ENCODE measurements at places on chromosomes 4 and X.
A peak's percentile ranks its signal among the peaks of the same experiment; 100 is the strongest.

GRCh38 chr4:54913751-54914526, 211.5 kb downstream of the KDR start:
- H3K4me3 ChIP-seq: no peak overlapping the region
- H3K27me3 ChIP-seq: no peaks in the 10 kb centered on the region
- peaks cover 13% of the 10 kb centered on the region for H3K4me1 ChIP-seq
- DNase-seq: no peak
- peak overlapping the region; percentile 20 for H3K27ac ChIP-seq
- H3K36me3 ChIP-seq: no peaks in the 10 kb centered on the region

- H3K27me3 ChIP-seq: no peaks in the 10 kb centered on the region
- H3K4me1 ChIP-seq: no peaks in the 10 kb centered on the region
Measured at GRCh38 chr4:112411781-112412550, 104.0 kb downstream of the NEUROG2 start.

- DNase-seq: no peak
- no peaks in the 10 kb centered on the region for H3K36me3 ChIP-seq
- no peaks in the 10 kb centered on the region for H3K27me3 ChIP-seq
- no peak overlapping the region for H3K27ac ChIP-seq
Measured at GRCh38 chrX:104137496-104137895, 19.3 kb downstream of the SLC25A53 start.

DNA sequence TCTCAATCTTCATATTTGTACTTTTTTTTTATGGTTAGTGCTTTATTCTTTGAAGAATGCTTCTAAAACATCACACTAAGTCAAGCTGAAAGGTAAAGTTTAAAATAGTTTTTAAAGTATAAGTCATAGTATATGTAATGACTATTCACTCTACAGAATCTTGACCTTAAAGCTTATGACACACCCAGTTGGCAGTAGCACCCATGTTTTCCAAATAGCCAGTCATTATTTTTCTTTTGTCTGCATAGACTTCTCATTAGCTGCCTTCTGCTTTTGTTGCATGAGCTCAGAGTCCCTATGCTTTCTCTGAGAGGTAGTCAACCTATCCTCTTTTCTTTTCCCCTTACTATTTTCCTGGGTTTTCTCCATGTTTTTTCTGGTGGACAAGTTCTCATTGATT, 231.5 kb downstream of the PCDH18 start:
- no peaks in the 10 kb centered on the region for H3K36me3 ChIP-seq
- no peaks in the 10 kb centered on the region for H3K27me3 ChIP-seq
- DNase-seq: no peak
- no peaks in the 10 kb centered on the region for H3K4me1 ChIP-seq

DNA sequence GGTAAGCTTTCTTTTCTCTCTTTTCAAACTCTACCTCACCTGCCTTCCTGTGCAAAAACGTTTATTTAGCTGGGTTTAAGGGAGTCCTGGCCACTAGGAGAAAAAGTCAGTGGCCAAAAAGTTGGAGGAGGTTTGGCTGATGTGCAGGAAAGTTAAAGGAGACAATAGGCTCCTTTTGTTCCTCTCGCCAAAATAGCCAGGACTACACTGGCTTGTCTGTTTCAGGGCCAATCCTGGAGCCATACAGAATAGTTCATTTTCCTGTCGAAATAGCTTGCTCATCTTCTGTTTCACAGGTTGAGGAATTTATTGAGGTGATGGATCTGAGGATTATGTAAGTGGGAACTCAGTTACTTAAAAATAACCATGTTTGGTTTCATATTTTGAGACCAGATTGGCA, 423 bp downstream of the HEPH start:
- H3K36me3 ChIP-seq: no peaks in the 10 kb centered on the region
- DNase-seq: no peak
- no peaks in the 10 kb centered on the region for H3K4me1 ChIP-seq
- H3K27me3 ChIP-seq: no peaks in the 10 kb centered on the region
- peak overlapping the region; percentile 35 for H3K27ac ChIP-seq

GRCh38 chr4:41887277-41887676, 48.0 kb upstream of the TMEM33 start:
- H3K36me3 ChIP-seq: no peaks in the 10 kb centered on the region
- H3K27ac ChIP-seq: no peak overlapping the region
- no peak for DNase-seq

- H3K27ac ChIP-seq: peak overlapping the region; percentile 36
- H3K36me3 ChIP-seq: no peaks in the 10 kb centered on the region
- DNase-seq: no peak
- H3K4me1 ChIP-seq: peaks cover 14% of the 10 kb centered on the region
- no peaks in the 10 kb centered on the region for H3K27me3 ChIP-seq
Measured at GRCh38 chrX:19799319-19800182, 87.8 kb downstream of the SH3KBP1 start.

- DNase-seq: no peak
- H3K27me3 ChIP-seq: no peaks in the 10 kb centered on the region
- peaks cover 5% of the 10 kb centered on the region for H3K4me1 ChIP-seq
- H3K27ac ChIP-seq: no peak overlapping the region
- H3K36me3 ChIP-seq: no peaks in the 10 kb centered on the region
Measured at GRCh38 chr4:141541851-141542250, 94.5 kb upstream of the IL15 start.

- H3K36me3 ChIP-seq: no peaks in the 10 kb centered on the region
- H3K4me1 ChIP-seq: no peaks in the 10 kb centered on the region
- no peak for DNase-seq
- H3K27ac ChIP-seq: no peak overlapping the region
- H3K27me3 ChIP-seq: no peaks in the 10 kb centered on the region
- no peak overlapping the region for H3K4me3 ChIP-seq
Measured at GRCh38 chr4:10535912-10536311, 78.7 kb upstream of the ZNF518B start.

- no peak for DNase-seq
- no peak overlapping the region for H3K4me3 ChIP-seq
- no peaks in the 10 kb centered on the region for H3K27me3 ChIP-seq
- H3K27ac ChIP-seq: no peak overlapping the region
- H3K36me3 ChIP-seq: no peaks in the 10 kb centered on the region
Measured at GRCh38 chr4:11693693-11694092, 265.0 kb upstream of the HS3ST1 start.

DNA sequence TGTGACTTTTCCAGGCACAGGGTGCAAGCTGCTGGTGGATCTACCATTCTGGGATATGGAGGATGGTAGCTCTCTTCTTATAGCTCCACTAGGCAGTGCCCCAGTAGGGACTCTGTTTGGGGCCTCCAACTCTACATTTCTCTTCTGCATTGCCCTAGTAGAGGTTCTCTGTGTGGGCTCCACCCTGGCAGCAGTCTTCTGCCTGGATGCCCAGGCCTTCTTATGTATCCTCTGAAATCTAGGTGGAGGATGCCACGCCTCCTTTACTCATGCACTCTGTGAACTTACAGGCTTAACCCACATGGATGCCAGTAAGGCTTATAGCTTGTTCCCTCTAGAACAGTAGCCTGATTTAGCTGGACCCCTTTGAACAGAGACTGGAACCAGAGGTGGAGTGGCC, 20.9 kb upstream of the EREG start:
- DNase-seq: no peak
- H3K4me3 ChIP-seq: no peak overlapping the region
- no peaks in the 10 kb centered on the region for H3K36me3 ChIP-seq
- no peaks in the 10 kb centered on the region for H3K4me1 ChIP-seq

DNA sequence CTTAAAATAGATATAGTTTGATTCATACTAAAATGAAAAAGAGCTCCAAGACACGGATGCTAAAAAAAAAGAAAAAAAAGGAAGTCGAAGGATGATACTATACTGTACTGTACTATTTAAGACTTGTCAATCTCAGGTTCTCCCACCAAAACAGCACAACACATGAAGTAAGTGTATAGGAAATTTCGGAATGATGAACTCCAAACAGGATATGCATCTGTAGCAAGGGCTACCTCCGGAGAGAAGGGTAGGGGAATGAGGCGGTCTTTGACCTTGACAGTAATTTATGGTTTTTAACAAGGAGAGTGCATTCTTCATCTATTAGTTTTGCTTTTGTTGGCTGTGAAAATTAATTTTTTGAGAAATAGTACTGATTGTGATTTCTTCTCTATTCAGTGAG, 541 bp upstream of the FIP1L1 start:
- no peaks in the 10 kb centered on the region for H3K27me3 ChIP-seq
- no peak for DNase-seq
- H3K36me3 ChIP-seq: no peaks in the 10 kb centered on the region

DNA sequence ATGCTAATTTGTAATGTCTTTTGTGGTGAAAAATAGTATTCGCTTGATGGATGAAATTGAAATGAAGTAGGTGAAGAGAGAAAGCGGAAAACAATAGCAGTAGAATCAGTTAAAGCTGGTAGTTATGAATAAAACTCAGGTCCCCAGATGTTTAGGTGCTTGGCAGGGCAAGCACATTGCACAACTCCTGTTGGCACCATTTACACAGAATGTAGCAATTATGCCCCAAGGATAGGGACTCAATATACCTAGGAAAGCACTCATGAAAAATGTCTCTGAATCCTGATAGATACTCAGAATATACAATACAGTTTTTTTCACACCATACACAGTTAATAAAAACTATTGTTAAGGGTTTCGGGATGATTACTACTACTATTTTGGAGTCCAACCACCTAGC, 26.5 kb upstream of the GRIA3 start:
- no peak overlapping the region for H3K27ac ChIP-seq

DNA sequence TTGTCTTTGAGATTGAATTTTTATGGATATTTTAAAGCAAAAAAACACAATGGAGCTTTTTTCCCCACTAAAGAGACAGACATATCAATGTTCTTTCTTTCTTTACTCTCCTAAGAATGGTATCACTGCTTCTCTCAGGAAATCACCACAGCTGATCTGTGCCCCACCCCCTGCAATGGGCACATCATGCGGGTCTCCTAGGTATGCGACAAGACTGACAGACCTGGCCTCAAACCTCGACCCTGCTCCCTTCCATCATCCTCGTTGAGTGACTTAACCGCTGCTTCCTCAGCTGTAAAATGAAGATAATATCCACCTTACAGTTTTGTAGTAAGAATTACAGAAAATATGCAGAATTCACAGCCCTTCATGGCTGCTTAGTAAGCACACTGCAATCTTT, 58.3 kb downstream of the LEF1 start:
- no peaks in the 10 kb centered on the region for H3K36me3 ChIP-seq
- H3K4me3 ChIP-seq: no peak overlapping the region
- no peaks in the 10 kb centered on the region for H3K4me1 ChIP-seq
- H3K27ac ChIP-seq: no peak overlapping the region
- DNase-seq: no peak

DNA sequence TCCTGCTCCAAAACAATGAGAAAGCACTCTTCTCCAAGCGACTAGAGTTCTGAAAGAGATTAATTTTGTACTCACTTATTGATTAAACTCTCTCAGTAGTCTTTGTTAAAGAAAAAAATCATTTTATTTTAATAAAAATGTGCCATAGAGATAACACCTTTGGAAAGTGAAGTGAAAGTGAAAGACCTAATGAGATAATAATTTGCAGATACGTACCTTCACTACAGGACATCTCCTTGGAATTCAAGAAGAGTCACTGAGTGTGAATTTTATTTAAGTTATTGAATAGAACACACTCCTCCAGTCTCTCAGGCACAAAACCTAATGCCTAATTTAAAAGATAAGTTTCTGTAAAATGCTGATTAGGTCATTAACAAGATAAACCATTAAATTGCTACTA, 1070.6 kb upstream of the GRID2 start:
- no peak overlapping the region for H3K27ac ChIP-seq
- H3K27me3 ChIP-seq: no peaks in the 10 kb centered on the region
- no peaks in the 10 kb centered on the region for H3K4me1 ChIP-seq
- H3K4me3 ChIP-seq: no peak overlapping the region

- DNase-seq: no peak
- no peak overlapping the region for H3K27ac ChIP-seq
- H3K4me1 ChIP-seq: no peaks in the 10 kb centered on the region
- no peaks in the 10 kb centered on the region for H3K27me3 ChIP-seq
Measured at GRCh38 chr4:40466789-40467188, 131.7 kb downstream of the CHRNA9 start.

DNA sequence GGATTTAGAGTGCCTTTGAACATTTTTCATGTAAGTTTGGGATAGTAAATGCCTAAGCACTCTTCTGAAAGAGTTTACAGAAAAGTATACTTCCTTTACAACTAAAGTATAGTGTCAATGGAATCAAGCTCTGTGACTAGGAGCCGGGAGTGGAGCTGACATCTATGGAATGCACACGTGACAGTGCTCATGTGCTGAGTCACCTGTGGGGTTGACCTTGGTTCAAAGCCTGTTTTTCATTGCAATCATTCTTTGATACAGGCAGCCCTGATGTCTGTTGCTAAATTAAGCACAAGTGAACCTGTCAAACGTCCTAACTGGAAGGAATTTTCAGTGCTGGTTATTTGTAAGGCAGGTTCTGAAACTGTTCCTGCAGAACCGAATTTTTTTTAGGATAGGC, 82.5 kb downstream of the GPAT3 start:
- H3K27me3 ChIP-seq: no peaks in the 10 kb centered on the region
- H3K4me1 ChIP-seq: peaks cover 16% of the 10 kb centered on the region
- H3K36me3 ChIP-seq: no peaks in the 10 kb centered on the region
- peak overlapping the region; percentile 71 for H3K27ac ChIP-seq
- no peak for DNase-seq

DNA sequence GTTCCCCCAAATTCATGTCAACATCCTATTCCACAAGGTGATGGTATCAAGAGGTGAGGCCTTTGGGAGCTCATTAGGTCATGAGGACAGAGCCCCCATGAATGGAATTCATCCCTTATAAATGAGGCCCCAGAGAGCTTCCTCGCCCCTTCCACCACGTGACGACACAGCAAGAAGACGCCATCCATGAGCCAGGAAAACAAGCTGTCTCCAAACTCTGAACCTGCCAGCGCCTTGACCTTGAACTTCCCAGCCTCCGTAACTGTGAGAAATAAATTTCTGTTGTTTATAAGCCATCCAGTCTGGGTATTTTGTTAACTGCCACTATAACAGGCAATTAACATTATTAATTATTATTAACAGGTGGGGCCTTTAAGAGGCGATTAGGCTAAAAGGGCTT, 5.8 kb downstream of the AGA start:
- no peaks in the 10 kb centered on the region for H3K36me3 ChIP-seq
- no peaks in the 10 kb centered on the region for H3K27me3 ChIP-seq
- peaks cover 4% of the 10 kb centered on the region for H3K4me1 ChIP-seq
- no peak for DNase-seq
- no peak overlapping the region for H3K27ac ChIP-seq

- H3K4me1 ChIP-seq: no peaks in the 10 kb centered on the region
- DNase-seq: no peak
- no peak overlapping the region for H3K27ac ChIP-seq
- no peaks in the 10 kb centered on the region for H3K27me3 ChIP-seq
- H3K4me3 ChIP-seq: no peak overlapping the region
- H3K36me3 ChIP-seq: no peaks in the 10 kb centered on the region
Measured at GRCh38 chrX:113539599-113540356, 699.1 kb upstream of the AMOT start.

GRCh38 chr4:15992167-15992485, 29.2 kb upstream of the FGFBP2 start:
- H3K27me3 ChIP-seq: no peaks in the 10 kb centered on the region
- no peak for DNase-seq
- no peak overlapping the region for H3K27ac ChIP-seq

GRCh38 chr4:141654098-141654497, 17.7 kb downstream of the IL15 start:
- no peaks in the 10 kb centered on the region for H3K36me3 ChIP-seq
- DNase-seq: peak; percentile 63
- no peaks in the 10 kb centered on the region for H3K4me1 ChIP-seq
- H3K27me3 ChIP-seq: no peaks in the 10 kb centered on the region
- no peak overlapping the region for H3K27ac ChIP-seq

GRCh38 chr4:109389369-109390114, 44.1 kb upstream of the SEC24B start:
- peak overlapping the region; percentile 26 for H3K27ac ChIP-seq
- H3K27me3 ChIP-seq: no peaks in the 10 kb centered on the region
- no peaks in the 10 kb centered on the region for H3K36me3 ChIP-seq

Measured in right atrium auricular region (tissue), 2 donors.